CD4-positive, alpha-beta T cell treated with Interleukin-15 for 4 hours (primary cell): ENCODE measurements at places on chromosomes 11 and 22.

DNA sequence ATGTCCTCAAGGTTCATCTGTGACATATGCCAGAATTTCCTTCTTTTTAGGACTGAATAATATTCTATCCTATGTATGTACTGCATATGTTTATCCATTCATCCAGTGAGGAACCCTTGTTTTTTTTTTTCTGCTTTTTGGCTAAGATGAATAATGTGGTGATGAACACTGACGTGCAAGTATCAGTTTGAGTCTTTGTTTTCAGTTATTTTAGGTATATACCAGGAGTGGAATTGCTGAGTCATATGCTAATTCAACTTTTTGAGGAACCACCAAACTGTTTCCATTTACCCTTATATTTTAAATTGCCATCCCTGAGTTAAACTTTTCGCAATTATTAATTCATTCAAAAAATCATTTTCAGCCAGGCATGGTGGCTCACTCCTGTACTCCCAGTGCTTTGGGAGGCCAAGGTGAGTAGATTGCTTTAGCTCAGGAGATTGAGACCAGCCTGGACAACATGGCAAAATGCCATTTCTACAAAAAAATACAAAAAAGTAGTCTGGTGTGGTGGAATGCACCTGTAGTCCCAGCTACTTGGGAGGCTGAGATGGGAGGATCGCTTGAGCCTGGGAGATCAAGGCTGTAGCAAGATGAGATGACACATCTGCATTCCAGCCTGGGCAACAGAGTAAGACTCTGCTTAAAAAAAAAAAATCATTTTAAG is 64.2 kb downstream of the MICAL2 start:
- DNase-seq: no peak

GRCh38 chr11:6757373-6757967 is 14.3 kb downstream of the OR2AG2 start:
- DNase-seq: peak; percentile 71

GRCh38 chr22:41620589-41621098 is at the start of gene DESI1:
Gene DESI1, minus strand, starts transcription at chr22:41621043. Its CDS starts 204 bp downstream, at chr22:41620839.
- no peak for DNase-seq

GRCh38 chr22:35809816-35810215 is 92.1 kb downstream of the APOL5 start:
- DNase-seq: no peak

- no peak for DNase-seq
These were observed 11.4 kb upstream of the CAT start for GRCh38 chr11:34427186-34427805.

DNA sequence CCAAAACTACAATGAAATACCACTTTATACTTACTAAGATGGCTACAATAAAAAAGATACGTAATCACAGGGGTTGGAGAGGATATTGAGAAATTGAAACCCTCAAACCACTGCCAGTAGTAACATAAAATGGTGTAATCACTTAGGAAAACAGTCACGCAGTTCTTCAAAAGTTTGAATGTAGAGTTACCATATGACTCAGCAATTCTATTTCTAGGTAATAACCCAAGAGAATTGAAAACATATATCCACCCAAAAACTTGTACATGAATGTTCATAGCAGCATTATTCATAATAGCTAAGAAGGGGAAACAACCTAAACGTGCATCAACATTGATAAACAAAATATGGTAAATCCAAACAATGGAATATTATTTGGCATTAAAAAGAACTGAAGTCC is 24.4 kb upstream of the PSMA1 start:
- DNase-seq: peak; percentile 37

DNA sequence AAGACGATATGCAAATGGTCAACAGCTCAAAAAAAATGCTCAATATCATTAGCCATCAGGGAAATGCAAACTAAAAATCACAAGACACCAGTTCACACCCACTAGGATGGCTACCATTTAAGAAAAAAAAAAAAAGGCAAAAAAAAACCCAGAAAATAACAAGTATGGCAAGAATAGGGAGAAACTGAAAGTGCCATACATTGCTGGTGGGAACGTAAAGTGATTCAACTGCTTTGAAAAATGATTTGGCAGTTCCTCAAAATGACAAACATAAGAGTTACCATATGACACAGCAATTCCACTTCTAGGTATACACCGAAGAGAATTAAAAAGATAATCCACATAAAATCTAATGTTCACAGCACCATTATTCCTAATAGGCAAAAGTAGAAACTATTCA is 47.5 kb downstream of the PICALM start:
- DNase-seq: no peak

DNA sequence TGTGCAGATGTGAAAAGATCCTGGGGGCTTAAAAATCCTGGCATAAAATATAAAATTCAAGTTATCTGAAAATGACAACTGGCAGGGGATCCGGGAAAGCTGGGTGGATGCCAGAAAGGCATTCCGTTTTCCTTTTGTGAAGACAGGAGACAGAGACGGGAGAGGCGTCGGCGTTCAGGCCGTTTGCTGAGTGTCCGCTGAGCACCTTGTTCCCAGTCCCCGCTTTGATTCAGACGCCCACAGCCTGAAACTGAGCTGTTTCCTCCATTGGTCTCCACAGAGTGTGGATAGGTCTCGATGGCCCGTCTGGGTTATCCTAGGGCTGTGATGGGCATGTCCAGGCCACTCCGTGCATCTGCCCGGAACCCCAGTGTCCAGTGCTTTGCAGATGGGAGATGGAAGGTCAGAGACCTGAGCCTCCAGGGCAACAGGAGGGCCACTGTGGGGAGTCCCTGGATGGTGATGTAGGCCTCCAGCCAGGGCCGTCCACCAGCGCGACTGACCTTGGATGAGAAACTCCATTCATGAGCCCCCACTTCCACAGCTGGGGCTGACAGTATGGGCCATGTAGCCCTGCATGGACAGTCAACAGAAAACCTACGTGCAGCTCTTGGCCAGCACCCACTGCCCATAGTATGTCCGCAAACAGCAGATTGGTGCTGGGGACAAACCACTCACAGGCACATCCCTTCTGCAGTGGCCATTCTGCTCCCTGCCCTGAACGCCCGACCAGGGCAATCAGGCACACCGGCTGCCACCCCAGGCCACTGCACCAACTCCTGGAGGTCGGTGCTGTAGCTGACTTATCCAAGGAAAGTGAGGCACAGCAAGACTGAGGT is 11.6 kb downstream of the MRGPRF start:
- no peak for DNase-seq

DNA sequence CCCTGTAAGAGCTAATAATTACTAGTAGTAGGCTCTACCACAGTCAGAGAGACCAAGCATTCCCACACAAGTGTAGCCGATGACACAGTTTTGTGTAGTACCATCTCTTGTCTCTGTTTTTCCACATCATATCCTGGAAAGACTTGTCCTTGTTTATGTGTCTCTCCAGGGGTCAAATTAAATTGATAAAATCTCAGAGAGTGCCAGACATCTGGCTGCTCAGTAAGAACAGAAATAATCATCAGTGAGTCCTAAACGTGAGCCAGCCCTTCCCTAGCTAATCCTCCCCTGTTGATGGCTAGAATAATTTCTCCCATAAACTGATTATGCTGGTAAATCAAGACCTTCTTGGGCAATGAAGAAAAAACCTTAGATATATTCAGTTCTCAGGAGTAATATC is 111.4 kb upstream of the GRAMD1B start:
- no peak for DNase-seq

GRCh38 chr11:104328512-104328907 is 164.6 kb upstream of the PDGFD start:
- DNase-seq: no peak

DNA sequence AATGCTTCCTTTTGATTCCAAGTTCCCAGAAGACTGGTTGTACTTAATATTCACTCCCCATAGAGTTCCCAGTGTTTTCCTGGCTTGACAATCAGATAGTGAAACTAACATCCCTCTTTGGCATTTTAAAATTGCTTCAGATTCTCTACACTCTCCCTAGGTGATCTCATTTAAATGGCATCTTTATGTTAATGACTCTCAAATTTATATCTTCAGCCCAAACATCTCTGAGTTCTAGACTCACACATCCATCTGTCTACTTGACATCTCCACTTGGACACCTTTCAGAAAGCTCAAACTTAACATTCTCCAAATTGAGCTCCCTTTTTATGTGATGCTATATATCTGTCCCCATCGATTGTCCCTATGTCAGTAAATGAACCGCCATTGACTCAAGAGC is 232.0 kb downstream of the NTM start:
- no peak for DNase-seq

GRCh38 chr22:20414450-20414849 is 20.5 kb downstream of the ZNF74 start:
- no peak for DNase-seq

- no peak for DNase-seq
These were observed 577.1 kb upstream of the CCDC90B start for GRCh38 chr11:83863272-83863671.

DNA sequence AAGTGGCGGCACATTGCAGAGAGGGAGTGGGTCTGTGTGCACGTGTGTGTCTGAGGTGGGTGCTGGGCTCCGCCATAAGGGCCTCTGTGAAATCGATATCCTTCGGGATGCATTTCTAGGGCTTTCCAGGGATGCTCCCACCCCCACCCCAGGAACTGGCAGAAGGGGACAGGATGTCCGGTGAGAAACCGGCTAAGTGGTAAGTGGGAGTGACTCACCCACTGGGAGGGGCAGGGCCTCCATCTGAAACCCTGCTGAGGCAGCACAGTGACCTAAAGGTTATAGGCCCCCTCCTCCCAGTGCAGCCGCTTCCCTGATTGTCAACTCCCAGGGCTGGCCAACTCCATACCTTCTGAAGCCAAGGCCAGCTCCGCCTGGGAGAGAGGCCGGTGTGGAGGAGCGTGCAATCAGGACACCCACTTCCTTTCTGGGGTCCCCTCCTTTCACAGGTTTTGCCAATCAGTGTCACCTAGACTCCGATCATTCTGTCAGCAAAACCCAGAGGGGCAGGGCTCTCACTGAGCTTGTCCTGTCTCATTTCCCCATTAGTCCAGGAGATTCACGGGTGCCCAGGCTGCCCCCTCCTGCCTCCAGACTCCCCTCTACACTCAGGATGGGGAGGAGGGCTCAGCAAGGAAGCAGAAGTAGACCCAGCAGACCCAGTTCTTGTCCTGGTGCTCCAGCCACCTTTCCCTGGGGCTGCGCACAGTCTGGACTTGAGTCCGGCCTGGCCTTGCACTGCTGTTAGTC is 44.5 kb downstream of the NECTIN1 start:
- DNase-seq: no peak

- DNase-seq: no peak
These were observed 10.9 kb upstream of the CABP2 start for GRCh38 chr11:67534070-67534679.

GRCh38 chr11:32224580-32224979 is 133.7 kb downstream of the RCN1 start:
- no peak for DNase-seq

GRCh38 chr11:65384301-65384889 is 1.9 kb upstream of the SLC25A45 start:
- DNase-seq: peak; percentile 21

DNA sequence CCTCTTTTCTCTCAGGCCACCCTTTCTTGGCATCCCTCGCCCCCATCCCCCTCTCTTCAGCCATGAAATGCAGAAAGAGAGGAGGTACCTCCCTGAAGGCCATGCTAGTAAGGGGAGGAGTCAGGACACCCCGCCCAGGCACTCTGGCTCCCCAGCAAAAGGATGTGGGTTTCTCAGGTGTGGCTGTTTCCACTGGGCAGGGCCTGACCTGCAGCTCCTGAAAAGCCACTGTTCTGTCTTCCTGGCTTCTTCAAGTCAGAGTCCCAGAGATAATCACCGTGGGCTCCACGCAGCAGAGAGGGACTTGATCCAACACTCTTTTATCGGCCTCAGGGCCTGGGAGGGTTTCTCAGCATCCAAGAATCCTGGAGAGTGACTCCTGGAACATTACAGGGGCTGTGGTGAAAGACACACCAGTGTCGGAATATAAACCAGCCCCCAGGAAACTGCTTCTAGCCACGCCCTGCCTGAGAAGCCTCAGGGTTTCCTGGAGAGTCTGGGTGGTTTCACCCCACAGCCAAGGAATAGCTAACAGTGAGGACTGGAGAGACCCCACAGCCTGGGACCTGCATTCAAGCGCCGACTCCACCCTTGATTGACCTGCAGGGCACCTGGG is 45.7 kb upstream of the TSPAN18 start:
- DNase-seq: peak; percentile 55
